ENCODE measurements at places on chromosomes 12 and 14.

DNA sequence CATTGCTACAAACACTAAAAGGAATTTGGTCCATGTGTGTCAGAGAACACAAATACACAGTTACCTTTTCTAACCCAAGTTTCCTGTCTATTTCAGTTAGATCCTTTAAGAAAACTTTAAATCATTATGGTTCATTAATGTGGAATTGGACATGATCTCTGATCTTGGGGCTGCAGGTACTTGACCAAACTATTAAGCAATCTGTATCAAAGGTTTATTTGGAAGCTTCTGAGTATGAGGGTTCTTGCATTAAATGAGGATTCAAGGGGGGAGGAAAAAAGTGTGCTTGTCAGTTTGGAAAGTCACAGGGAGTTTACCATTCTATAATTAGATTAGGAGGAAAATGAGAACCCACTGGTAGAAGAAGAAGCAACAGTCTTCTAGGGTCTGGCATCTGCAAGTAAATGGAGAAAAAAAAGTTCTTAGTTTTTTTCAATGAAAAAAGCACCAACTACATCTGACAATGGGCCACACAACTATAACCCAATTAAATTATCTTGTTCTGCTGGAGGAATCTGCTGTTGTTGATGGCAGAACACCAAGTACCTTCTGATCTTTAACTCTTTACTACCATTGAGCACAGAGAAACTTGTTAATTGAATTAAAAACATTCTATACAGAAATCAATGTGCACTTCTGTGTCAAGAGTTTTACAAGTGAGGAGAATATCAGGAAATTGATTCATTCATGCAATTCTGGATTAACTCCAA lies 17.5 kb downstream of the GTSF1 start:
- DNase-seq, result no peak

DNA sequence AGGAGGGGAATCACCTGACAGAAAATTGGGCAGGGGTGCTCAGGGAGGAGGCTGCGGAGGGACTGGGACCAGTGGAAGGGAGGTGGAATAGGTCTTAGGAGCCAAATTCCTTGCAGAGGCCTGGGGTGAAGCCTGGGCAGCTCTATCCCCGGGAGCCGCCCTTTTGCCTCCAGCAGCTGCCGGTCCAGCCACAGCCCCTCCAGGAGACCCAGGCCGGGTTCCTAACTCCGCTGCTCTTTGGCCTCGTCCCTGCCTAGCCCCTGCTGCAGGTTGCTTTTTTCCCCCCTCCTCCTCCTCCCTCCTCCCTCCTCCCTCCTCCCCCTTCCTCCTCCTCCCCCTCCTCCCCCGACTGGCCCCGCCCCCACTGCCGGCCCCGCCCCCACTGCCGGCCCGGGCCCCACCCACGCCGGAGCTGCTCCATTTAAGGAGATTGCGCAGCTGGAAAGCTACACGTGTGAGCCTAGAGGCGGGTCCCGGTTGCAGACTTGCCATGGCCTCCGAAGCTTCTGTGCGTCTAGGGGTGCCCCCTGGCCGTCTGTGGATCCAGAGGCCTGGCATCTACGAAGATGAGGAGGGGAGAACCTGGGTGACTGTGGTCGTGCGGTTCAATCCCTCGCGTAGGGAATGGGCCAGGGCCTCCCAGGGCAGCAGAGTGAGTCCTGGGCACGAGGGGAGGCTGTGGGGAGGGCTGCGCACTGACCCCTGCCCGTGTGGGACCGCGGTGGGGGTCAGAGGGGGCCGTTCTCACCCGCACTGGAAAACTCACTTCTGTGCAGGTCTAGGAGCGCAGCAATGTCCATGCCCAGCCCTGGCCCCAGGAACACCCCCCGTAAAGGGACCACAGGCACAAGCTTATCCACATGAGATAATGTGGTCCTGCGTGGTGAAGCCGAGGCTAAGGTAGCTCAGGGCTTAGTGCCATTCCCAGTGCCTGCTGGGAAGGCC lies at the start of gene TCL1B:
Gene TCL1B (plus strand): TSS at position 449 of the 945 bp plus-strand sequence. CDS start 42 bp downstream, at position 491.
- no peak for DNase-seq

DNA sequence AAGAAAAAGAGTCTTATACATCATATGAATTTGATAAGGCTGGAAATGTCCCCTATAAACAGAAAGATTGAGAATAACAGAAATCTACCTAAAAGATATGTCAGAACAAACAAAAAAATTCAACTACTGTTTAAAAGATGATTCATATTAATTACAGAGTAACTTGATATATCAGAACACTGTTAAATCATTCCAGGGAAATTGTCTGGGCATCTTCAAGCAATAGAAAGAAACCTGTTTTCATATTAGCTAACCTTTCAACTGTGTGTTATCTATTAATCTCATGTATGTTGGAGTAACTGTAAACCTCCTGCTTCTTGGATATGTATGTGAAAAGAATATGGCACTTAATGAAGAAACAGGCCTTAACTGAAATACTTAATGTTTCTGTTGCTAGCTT lies 96.7 kb downstream of the NUBPL start:
- no peak for DNase-seq

GRCh38 chr12:91080041-91080440 lies 22.2 kb upstream of the KERA start:
- no peak for DNase-seq

GRCh38 chr12:54005531-54005852 lies 3.3 kb upstream of the HOXC8 start:
- no peak for DNase-seq

DNA sequence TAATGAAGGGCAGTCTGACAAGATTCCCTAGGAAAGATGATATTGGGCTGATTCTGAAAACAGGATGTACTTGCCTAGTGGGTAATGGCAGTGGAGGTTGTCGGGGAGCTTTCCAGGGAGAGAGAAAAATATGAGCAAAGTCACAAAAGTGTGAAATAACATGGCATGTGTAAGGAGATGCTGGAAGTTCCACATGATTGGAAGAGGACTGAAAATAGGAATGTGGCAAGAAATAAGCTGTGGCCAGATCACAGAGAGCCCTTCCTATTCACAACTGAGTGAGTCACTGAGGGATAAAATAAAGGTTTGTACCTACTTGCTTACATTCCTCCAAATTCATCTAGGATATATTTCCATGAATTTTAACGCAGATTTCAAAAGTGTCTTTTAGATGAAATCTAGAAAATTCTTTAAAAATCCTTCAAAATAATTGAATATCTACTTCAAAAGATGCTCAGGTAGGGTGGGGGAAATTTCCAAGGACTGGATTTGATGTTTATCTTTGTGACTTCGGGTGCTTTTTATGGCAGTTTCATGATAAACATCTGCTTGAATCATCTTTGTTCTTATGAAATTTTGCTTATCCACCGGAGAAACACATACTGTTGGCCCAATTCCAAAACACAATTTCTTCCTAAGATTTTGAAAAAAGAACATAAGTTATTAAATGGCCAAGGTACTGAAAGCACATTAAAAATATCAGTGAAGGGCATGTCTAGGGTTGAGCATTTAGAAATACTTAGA lies 36.3 kb upstream of the SLC2A13 start:
- no peak for DNase-seq
